ENCODE measurements at places on chromosomes 3 and 15.

GRCh38 chr15:98813951-98814350 lies 165.6 kb downstream of the IGF1R start:
- no peak for DNase-seq

DNA sequence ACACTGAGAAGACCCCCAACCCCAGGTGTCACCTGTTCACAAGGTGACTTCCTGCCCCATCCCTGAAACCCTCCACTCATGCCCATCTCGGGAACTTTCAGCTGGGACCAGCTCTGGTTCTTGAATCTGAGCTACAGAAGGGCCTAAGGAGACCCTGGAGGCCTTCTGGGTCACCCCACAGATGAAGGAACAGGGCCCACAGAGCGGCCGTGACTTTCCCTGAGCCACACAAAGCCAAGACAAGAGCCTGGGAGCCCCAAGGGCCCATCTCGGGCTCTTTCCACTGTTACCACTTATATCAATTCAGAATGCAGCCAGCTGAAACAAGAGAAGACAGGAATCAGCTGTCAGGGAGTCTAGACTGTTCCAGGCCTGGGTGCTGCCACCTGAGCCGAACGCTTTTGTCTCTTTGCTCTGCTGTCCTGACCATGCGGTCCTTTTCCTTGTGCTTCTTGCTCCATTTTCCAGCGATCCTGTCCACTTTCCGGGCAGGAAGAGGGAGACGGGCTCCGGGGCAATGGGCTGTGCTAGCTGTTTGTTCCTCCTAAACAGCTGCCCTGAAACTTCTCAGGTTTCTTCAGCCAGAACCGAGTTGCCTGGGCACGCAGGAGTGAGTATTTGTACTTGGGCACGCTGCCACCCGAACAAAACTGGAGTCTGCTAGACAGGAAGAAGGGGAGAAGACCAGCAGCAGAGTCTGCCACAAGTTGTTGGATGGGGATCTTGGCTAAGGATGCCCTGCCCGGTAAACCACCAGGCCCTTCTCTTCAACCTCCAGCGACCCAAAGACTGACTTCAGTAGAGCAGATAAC lies 28.0 kb upstream of the PIGZ start:
- DNase-seq = no peak

DNA sequence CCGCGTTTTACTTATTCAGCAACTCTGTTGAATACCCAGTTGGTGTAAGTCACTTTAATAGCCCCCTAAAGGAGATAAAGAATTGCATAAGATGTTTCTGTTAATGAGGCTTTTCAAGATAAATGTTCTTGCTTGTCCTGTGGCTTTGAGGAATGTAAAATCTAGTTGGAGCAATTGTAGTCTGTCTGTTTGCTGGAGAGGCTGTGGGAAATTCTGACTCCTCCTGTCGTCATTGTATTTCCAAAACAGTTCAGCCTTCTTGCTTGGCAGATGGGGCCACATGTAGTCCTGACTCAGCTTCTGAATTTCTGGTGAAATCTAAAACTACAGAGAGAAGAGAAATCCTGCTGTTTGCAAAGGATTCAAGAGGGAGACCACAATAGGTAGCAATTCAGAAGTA lies 114.4 kb downstream of the RYR3 start:
- no peak for DNase-seq

- DNase-seq = no peak
Observed at GRCh38 chr3:76523337-76523736, 516.6 kb upstream of the ROBO2 start.

- DNase-seq = no peak
Observed at GRCh38 chr3:141050576-141051442, at the start of gene SPSB4. Gene SPSB4 (plus strand): TSS chr3:141051347. CDS start chr3:141066105, 14,758 bp downstream.

DNA sequence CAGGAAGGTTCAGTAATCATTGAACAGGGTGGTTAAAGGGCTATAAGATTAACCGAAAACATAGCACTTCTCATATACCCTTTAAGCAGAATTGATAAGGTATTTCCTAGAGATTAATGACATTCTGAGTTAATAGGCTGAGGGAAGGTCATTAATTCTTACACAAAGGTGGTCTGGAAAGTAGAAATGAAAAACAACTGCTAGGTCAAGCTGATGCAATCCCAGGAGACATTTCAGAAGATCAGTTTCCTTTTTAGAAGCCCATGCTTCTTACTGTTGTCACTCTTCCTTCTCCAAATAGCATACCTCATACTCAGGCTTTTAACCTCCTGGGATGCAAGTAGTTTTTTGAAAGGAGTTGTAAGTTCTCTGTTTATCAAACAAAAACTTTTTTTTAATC lies 8.8 kb downstream of the FILIP1L start:
- no peak for DNase-seq

GRCh38 chr3:40187945-40188344 lies 121.6 kb upstream of the EIF1B start:
- no peak for DNase-seq

GRCh38 chr3:132593241-132593946 lies 3.7 kb upstream of the ACKR4 start:
- no peak for DNase-seq

DNA sequence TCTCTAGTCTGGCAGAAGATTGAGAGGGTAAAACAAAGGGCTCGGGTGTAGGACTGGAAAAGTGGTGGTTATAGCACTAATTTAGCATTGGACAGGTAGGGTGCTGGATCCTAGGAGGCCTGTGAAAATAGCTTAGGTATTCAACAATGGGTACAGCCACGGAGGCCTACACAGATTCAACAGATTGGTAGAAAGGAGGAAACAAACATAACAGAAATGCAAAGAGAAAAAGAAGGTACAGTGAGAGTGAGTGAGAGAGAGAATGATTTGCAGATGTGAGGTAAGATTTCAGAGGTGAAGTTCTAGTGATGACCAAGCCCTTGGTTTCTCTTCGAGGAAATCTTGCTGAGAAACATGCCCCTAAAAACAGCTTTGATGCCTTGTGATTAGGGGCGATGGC lies 37.9 kb downstream of the ADIPOQ start:
- DNase-seq = no peak

GRCh38 chr15:93109336-93110102 lies 20.5 kb upstream of the RGMA start:
- no peak for DNase-seq

DNA sequence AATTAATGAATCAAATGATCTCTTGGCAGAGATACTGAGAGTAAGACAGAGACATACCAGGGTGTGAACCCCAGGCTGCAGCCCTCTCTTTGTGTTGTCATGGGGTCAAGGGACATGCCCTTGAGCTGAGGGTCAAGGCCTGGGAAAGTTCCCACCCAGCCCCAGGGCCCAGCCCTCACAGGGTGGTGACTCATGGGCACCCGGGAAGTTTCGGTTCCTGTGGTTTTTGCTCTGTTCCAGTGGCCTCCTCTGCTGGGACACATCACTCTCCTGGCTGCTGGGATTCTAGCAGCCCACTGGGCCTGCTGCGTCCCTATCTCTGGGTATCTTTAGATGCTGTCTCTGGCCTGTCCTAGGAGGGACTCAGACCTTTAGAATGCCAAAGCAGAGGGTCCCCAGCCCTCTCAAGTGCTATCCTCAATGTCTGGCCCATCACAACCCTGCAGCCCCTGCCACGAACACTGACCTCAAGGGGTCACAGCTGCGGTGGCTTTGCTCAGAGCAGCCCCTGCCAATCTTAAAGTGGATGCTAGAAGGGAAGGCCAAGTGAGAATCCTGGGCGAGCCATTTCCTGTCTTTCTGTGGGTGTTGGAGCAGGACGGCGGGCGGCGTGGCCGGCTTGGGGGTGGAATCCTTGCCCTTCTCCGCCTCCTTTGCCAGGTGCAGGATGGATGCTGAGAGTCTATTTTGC lies 148.4 kb upstream of the TLE3 start:
- no peak for DNase-seq

GRCh38 chr3:134066651-134067530 lies 37.2 kb upstream of the SLCO2A1 start:
- DNase-seq = no peak

DNA sequence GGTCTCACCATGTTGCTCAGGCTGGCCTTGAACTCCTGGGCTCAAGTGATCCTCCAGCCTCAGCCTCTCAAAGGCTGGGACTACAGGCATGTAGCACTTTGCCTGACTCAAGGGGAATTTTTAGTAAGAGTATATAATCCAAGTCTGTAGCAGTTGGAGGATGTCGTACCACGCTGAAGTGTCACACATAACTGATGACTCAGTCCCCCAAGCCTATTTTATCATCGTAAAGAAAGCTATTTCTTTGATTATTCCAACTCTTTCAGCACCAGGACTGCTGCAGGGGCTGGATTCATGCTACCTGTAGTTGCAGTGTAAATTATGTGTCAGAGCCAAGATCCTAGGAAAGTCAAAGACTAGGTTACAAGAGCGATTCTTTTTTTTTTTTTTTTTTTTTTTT lies 1.4 kb upstream of the PRKCI start:
- no peak for DNase-seq

Measured in NCI-H1417 treated with DMSO at 0.1 percent for 48 hours (cell line).